ENCODE measurements at places on chromosomes 12 and 14.
A peak's percentile ranks its signal among the peaks of the same experiment; 100 is the strongest.

DNA sequence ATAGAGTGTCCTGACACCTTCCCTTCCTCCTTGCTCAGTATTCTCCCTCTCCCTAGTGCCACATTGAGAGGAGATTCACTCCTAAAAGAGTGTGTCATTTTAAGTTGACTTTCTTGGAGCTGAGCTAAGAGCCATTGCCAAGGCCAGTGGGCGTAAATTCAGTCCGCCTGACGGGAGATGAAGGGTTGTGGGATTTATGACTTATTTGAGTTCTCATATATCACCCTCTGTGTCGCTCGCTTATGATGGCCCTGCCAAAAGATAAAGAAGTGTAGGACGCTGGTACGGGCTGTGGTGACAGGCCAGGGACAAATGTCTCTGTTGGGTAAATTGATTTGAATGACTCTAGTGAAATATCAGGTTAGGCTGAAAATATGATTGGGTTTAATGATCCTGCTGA is 867.4 kb downstream of the NRXN3 start:
- DNase-seq: no peak

DNA sequence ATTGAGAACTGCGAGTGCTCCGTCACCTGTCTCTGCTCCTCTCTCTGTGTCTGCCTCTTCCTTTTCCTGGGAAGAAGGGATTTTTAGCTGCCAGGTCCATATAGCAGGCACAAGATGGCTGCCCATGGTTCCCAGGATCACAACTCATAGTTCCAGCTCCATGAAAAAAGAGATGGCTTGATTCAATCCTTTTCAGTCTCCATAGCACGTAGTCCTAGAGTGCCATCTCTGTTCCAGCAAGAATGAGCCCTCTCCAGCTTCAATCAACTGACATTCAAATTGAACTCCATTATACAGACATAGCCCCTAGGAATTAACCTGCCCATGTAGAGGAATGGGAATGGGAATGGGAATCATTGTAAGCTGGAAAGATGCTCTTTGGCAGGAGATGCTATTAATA is 34.7 kb upstream of the RTRAF start:
- no peak for DNase-seq

DNA sequence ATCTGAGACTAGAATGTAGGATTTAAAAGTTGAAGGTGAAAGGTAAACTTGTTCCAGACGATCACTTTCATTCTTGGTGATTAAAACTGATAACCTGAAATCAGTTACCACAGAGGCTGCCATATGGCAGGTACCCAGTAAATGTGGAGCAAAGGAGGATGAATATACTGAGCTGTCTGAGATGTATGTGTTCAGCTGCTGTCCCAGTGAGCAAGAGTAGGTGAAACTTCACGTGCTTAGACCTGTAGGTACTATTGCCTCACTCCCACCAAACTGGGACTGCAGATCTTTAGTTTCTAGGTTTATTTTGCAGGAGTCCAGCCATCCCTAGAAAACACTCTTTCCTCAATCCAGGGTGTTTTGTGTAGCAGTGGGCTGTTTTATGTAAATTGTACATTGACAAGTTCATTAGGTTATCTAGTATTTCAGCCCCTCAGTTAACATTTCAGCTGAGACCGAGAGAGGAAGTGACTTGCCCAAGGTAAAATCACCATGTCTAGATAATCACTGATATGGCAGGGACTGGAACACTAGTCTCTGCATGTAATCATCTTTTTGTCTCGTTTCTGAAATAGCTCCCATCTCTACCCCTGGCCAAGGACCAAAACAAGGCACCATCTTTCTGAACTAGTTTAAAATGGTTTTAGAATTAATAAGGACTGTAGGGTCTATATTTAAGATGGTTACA is 62.7 kb downstream of the ATG14 start:
- DNase-seq: no peak

- no peak for DNase-seq
Measured at GRCh38 chr12:100216337-100216736, 15.7 kb downstream of the ACTR6 start.

GRCh38 chr14:64324461-64324860 is 30.3 kb upstream of the ESR2 start:
- peak; percentile 4 for DNase-seq

DNA sequence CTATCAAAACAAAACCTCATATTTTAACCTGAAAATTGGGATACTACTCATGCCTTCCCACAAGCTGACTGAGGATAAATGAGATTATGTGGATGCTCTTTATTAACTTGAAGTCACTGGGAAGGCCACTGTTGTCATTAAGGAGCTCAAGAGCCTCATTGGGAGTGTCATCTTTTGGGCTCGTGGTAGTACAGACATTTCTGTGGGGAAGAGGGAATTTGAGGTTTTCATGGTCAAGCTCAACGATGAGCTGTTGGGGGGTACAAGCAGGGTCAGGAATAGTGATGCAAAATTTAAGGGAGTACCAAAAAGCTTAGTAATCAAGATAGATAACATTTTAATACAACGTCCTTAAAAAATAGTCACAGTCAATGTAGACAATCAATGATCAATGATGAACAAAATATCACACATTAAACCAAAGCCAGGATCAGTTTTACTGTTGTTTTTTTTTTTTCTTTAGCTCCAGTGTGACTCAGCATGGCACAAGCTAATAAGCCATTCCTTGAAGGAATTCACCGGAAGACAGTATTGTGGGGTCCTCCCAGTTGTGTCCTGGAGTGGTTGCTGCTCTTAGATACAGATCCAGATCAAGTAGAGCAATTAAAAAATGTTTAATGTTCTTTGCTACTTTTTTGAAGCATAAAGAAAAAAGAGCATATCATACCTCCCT is 130.9 kb downstream of the C12orf75 start:
- peak; percentile 82 for DNase-seq

- no peak for DNase-seq
Measured at GRCh38 chr12:71567537-71567936, 96.1 kb downstream of the ZFC3H1 start.

GRCh38 chr12:112998987-112999767 is 20.9 kb downstream of the OAS2 start:
- DNase-seq: no peak

- DNase-seq: peak; percentile 76
Measured at GRCh38 chr14:32564596-32564995, 235.5 kb downstream of the AKAP6 start.

DNA sequence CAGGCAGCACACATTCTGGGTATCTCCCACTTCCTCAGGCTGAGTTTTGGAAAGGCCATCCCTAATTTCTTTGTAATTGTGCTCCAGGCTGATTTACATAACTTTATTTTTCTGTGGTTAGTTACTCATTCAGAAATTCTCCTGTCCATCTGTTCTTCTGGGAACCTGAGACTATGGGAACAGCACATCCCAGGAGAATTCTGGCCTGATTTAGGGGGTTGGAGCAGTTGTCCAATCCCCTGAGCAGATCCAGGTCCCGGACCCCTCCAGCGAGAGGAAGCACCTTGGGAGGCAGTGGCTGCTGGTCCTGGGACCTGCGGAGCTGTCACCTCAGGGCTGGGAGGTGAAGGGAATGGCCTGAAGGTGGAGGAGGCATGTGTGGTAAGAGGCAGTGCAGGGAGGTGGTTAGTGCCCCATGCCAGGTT is 40.4 kb downstream of the TSPAN9 start:
- peak; percentile 95 for DNase-seq

DNA sequence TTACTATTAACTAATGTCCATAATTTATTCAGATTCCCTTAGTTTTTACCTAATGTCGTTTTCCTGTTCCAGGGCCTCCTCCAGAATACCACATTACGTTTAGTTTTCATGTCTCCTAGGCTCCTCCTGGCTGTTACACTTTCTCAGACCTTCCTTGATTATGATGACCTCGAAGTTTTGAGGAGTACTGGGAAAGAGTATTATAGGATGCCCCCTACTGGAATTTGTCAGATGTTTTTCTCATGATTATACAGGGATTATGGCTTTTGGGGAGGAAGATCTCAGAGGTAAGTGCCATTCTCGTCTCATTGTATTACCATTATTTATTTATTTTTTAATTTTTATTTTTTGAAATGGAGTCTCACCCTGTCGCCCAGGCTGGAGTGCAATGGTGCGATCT is 17.7 kb upstream of the C1S start:
- DNase-seq: peak; percentile 60

DNA sequence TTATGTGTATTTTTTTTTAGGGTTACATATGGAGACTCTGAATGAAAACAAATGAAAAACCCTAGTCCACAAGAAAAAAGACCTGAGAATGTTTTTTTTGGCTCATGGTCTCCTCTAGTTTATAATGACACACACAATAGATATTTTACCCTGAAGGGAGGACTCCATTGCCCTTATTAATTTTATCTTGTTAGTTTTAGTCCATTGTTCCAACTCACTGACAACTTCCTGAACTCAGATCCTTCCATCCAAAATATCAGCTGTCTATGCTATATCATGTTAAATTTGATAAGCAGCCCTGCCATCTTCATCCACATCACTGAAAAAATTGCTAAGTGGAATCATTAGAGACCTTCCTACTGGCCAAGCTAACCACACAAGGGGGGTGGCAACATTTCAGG is 232.1 kb downstream of the MON2 start:
- peak; percentile 90 for DNase-seq

DNA sequence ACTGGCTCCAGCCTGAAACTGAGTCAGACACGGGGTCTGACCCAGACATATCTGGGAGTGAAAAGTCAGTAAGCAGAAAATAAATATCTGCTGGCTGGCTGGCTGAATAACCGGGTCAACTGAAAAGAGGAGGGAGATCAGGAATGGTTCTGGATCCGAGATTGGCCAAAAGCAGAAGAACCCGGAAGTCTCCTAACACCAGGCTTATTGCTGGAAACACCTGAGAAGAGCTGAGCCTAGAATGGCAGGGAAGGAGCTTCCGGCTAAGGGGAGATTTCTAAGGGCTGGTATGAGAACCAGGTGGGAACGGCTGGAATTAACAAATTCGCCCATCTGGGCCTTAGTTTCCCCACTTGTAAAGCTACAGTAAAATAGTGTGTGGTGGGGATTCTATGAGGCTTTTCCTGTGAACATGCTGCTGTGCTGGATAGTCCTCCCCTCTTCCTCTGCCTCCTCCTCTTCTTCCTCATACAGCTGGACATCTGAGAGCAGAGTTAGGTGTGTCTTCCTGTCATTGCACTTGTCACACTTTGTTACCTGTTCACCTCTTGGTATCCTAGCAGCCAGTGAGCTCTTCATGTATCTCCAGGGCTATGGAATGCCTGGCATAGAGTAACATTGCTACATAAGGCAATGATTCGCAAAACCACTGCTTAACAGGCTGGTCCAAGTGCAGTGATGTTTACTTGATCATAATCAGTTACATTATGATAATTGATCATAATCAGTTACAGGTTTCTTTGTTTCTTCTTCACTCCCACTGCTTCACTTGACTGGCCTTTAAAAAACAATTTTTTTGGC is 2.0 kb upstream of the SHMT2 start:
- DNase-seq: no peak

DNA sequence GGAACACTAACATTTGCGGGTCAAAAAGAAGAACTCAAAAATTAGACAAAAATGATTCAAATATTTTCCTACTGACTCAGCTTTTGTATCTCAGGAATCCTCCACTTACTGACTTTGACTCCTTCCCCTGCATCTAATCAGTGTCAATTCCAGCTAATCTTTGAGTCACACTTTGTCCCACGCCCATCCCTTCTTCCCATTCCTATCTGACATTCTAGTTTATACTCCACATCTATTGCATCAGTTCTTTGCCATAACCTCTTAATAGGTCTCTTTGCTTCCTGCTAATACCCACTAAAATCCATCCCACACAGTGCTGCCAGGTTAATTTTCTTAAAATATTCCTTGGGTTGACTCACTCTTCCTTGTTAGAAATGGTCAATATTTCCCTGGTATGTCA is 19.1 kb downstream of the BBS10 start:
- peak; percentile 95 for DNase-seq

GRCh38 chr14:64971491-64971942 is 619 bp downstream of the RAB15 start:
- no peak for DNase-seq

DNA sequence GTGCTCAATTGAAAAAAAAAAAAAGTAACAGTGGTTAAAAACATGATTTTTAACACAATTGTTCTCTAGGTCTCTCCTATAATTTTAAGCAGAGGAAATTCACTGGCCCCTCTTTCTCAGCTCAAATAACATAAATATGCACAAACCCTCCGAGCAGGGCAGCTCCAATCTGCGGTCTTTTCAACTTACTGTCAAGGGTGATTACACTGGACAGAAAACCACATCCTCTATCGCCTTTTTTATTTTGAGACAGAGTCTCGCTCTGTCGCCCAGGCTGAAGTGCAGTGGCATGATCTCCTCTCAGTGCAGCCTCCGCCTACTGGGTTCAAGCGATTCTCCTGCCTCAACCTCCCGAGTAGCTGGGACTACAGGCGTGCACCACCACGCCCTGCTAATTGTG is 16.5 kb upstream of the GABARAPL1 start:
- no peak for DNase-seq

GRCh38 chr12:77724367-77724957 is 106.2 kb upstream of the NAV3 start:
- DNase-seq: peak; percentile 48

- no peak for DNase-seq
Measured at GRCh38 chr12:51517800-51518199, 73.2 kb upstream of the SCN8A start.

GRCh38 chr12:64745980-64746379 is 13.2 kb downstream of the GNS start:
- no peak for DNase-seq

- DNase-seq: peak; percentile 93
Measured at GRCh38 chr12:28023156-28023887, 50.8 kb upstream of the PTHLH start.

- DNase-seq: peak; percentile 95
Measured at GRCh38 chr12:93913845-93914244, 234.5 kb upstream of the PLXNC1 start.

GRCh38 chr14:79413734-79414428 is 797.4 kb downstream of the DIO2 start:
- no peak for DNase-seq

DNA sequence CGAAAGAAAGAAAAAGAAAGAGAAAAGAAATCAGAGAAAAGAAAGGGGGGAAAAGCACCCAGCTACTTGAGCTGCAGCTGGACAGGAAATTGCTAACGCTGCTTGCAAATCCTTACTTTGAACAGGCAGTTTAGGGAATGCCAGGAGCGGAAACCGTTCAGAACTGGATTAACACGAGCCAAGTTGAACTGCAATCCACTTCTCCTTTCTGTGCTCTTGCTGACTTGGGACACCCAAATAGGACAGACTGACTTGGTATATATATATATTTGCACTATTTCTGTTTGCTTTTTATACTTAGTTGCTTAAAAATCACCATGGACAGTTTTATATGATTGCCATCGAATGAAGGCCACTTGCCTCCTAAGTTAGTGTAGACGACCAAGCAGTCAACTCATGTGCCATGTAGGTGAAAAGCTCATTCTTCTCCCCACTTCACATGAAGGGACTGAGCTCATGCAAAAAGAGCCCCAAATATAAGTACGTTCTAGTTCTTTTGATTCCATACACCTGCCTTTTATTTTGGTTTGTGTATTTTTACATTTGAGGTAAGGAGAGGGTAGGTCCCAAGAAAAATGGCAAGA is 5.5 kb downstream of the DUSP6 start:
- peak; percentile 60 for DNase-seq

- peak; percentile 33 for DNase-seq
Measured at GRCh38 chr14:89320381-89321000, 96.5 kb downstream of the FOXN3 start.

- DNase-seq: peak; percentile 42
Measured at GRCh38 chr12:22529281-22530060, 14.9 kb downstream of the C2CD5 start.

- DNase-seq: peak; percentile 70
Measured at GRCh38 chr12:14264778-14265177, 100.7 kb upstream of the ATF7IP start.

Data from EH (cell line).